ENCODE measurements at places on chromosomes 4 and X. TPM values are rescaled to one million over a fixed set of nuclear protein-coding genes. Genes with fewer than 3 reads are reported as not detected.

The SLC9B2 gene
- 27.4 TPM for total RNA-seq

The CENPI gene
- total RNA-seq = 44.7 TPM

The GPR50 gene
- total RNA-seq = not detected

The SPATA4 gene
- not detected for total RNA-seq

The ABLIM2 gene
- total RNA-seq = not detected

The PORCN gene
- total RNA-seq = 22.4 TPM

The PDCL2 gene
- total RNA-seq = not detected

The COX7B2 gene
- not detected for total RNA-seq

DNA sequence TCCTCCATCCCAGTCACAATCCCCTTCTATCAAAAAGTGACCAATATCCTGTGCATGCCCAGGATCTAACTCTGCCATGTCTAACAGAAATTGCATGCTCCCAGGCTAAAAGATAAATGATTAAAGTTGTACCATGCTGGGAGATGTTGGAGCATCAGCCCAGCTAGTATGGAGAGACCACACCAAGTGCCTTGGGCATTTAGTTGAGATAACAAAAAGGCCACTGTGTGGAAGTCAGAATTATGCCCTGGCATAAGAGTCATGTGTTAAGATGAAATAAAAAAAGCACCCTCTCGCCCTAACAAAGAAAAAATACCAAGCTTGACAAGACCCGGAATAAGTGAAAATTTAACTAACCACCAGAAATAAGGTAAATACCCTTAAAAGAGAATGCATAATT lies 155.9 kb upstream of the CENPE start:
- no peak for DNase-seq

GRCh38 chr4:106315476-106315967 lies 487 bp downstream of the TBCK start:
- DNase-seq = no peak

DNA sequence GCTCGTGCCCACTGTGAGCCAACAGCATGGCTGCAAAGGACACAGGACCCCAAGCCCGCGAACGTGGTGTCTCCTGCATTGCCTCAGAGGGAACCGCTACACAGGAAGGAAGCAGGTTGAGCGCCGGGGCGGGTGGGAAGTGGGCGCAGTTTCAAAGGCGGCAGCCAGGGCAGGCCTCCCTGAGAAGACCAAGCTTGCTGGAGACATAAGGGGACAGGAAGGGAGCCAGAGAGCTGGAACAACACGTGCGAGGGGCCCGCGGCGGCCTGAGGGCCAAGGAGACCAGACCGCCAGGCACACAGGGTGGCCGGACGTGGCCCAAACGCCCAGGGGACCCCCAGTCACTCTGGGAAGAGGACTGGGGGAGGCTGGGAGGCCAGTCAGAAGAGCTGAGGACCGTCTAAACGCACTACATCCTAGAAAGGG lies 32.0 kb downstream of the CTBP1 start:
- DNase-seq = peak; percentile 89

DNA sequence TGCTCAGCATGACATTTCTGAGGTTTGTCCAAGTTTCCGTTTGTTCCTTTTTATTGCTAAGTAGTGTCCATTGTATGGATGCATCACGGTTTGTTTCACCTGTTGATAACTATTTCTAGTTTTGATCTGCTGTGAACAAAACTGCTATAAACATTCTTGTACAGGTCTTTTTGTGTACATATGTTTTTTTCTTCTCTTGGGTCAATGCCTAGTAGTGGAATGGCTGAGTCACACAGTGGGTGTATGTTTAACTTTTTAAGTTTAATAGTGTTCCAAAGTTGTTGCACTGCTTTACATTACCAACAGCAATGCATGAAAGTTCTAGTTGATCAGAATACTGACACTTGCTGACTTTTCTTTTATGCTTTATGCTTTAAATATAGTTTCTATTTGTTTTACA lies 76.7 kb downstream of the MAOB start:
- no peak for DNase-seq

DNA sequence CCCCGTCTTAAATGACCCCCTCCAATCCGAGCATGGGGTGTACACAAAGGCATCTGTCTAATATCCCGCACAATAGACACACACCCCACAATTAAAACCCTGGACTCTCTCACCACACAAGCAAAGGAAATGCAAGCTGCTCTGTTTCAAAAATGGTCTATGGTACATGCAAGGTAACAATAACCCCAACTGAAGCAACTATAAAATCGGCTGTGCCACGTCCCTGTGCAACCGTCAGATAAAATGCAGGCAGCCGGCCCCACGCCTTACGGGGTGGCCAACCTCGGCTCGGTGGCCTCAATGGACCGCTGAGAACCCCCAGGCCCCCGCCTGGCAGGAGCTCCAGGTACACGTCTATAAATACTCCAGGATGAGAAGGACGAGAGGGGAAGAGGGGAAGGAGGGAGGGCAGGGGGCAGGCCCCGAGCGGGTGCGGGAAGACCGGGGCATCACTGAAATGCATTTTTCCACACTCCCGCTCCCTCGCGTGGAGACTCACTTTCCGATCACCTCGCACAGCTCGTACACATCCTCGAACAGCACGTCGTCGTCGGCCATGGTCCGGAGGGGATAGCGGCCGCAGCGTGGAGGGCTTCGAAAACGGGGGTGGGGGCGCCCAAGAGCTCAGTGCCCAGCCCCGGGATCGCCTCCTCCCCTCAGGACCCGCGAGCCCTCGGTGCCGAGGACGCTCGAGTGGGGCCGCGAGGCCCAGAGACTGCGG lies 763 bp downstream of the CASK start:
- DNase-seq = peak; percentile 42

- no peak for DNase-seq
These were observed 132.7 kb upstream of the NR3C2 start for GRCh38 chr4:148574911-148575310.
